ENCODE measurements at places on chromosomes 16 and 17.

GRCh38 chr16:69118468-69118867 is 13.0 kb downstream of the HAS3 start:
- no peak for DNase-seq

- no peak for DNase-seq
These were observed 3.3 kb upstream of the NOTUM start for GRCh38 chr17:81964081-81964849.

- DNase-seq, result no peak
These were observed 222.3 kb downstream of the WWOX start for GRCh38 chr16:78321620-78322360.

DNA sequence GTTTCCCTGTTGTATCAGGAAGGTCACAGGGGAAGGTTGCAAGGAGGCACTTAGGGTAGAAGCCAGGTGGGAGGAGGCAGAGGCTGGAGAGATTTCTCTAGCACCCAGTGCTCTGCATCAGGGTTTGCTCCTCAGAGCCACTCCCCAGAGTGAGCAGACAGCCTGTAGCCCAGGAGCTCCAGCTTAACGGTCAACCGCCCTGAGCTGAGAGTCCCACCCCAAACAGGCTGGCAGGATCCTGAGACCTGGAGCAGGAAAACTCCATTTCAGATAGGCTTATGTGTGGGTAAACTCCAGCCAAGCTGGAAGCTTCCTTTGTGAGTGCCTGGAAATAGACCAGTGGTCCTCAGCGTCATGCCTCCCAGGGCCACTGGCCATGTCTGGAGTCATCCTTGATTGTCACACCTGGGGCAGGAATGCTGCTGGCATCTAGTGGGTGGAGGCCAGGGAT is 37.9 kb downstream of the MPRIP start:
- DNase-seq, result no peak

GRCh38 chr17:57965521-57966160 is 10.4 kb upstream of the CUEDC1 start:
- no peak for DNase-seq

DNA sequence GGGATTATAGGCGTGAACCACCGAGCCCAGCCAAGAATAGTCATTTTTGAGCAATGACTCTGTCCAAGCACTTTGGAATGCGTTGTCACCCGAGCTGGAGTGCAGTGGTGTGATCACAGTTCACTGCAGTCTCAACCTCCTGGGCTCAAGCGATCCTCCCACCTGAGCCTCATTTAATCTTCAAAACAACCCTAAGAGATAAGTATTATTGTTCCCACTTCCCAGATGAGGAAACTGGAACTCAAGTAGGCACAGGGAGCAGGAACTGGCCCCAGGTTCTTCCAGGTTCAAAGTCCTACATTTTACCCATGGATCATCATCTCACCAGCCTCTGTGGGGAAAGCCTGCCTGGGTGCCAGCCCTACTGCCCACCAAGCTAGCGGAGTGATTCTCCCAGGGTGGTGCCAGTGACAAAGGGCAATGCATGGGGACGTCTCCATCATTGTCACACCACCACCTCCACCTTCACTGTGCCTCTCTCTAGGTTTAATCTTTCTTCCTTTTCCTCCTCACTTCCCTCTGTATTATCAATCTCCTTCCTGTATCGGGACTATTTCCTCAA is 11.3 kb upstream of the RNF157 start:
- DNase-seq, result no peak

- peak; percentile 90 for DNase-seq
These were observed 53.2 kb downstream of the NDEL1 start for GRCh38 chr17:8488901-8489300.

- no peak for DNase-seq
These were observed 21.5 kb upstream of the RBFOX3 start for GRCh38 chr17:79632432-79632735.

GRCh38 chr16:72860726-72861562 is 187.0 kb downstream of the ZFHX3 start:
- no peak for DNase-seq

GRCh38 chr16:86918637-86919036 is 340.3 kb downstream of the FOXL1 start:
- DNase-seq, result no peak

- no peak for DNase-seq
These were observed 95.0 kb downstream of the RPTOR start for GRCh38 chr17:80639658-80640057.

Data from AG04450 (cell line).